ENCODE measurements at places on chromosomes 1 and 21. TPM values are rescaled to one million over a fixed set of nuclear protein-coding genes. Genes with fewer than 3 reads are reported as not detected.

PRELP gene
- not detected for total RNA-seq

RXRG gene
- 0.17 TPM for total RNA-seq

CCDC28B gene
- 15.7 TPM for total RNA-seq

AMPD1 gene
- total RNA-seq = not detected

PDXK gene
- total RNA-seq = 60.2 TPM

Data from Daoy (cell line).